ENCODE measurements at places on chromosomes 6 and 20.

- DNase-seq = no peak
Observed at GRCh38 chr20:37759052-37759553, 65.3 kb downstream of the CTNNBL1 start.

- no peak for DNase-seq
Observed at GRCh38 chr20:17601957-17602356, 32.1 kb downstream of the DSTN start.

DNA sequence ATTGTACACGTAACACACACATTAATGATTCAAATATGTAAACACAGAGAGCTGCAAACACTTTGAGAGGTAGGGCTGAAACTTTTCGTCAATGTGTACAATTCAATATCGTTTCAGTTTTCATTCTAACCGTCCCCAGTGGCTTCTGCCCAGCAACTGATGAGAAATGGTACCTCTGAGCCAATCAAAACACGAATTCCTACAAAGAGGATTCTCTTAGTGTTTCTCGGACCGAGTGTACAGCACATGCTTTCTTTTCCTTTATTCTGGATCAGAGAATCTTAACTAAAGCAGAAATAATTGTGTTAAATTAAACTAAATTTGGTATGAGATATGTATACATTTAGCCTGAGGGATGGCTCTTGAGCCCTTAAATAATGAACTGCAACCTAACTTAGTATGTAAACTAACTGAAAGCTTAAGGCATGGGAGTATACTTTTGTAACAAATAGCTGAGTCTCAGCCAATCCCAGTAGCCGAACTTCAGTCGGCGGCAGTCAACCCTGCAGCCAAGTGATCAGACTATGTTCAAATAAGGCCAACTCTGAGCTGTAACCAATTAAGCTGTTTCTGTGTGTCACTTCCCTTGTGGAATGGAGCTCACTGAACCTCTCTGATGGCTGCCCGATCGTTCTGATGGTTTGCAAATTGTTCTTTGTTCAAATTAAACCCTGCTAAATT lies 16.1 kb downstream of the BTN2A1 start:
- DNase-seq = peak; percentile 93

DNA sequence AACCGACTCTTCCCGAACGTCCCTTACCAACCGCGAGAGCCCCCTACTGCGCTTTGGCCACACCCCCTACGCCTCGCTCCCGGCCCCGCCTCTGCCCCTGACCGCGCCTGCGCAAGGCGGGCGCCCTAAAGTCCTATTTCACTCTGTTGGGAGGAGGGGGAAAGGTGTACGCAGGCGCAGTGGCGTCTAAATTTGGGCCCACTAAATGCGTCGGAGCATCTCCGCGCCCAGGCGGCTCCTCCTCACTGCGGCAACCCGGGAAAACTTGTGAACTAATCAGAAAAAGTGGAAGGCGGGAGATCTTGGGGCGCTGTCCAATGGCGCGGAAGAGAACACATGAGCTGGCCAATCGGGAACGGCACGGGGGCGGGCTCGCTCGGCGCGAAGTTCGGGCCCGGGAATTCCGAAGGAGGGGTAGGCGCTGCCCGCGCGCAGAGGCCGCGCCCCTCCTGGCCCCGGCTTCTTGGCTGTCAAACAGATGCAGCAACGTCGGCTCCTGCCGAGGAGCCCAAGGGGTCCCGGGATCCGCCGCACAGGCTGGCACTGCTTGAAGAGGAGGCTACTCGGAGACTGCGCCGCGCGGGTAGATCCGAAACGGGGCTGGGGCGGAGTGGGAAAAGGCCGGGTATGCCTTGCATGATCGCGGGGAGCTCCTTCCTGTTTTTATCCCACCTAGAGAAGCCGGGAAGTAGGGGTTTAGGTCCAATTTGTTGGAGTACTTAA lies at the start of gene TCF19:
TCF19 (plus strand) TSS at position 450 of the 723 bp plus-strand sequence. CDS start 881 bp downstream, outside the sequence.
- peak; percentile 100 for DNase-seq

DNA sequence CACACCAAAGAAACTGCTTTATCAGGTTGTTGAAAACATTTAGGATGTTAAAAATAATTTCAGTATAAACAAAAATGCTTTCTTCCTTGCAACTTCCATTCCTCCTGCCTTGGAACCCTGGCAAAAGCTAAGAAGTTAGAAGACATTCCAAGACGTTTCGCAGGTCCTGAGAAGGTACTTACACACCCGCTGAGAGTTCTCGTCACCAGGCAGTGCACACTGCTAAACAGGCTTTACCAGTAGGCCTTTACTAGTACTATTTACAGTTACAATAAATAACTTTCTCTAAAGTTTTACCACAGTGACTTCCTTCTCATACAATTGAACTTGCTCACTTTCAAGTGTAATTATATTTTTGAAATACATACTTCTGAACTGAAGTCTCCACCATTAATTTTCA lies 81.4 kb upstream of the RPS6KA2 start:
- DNase-seq = no peak

DNA sequence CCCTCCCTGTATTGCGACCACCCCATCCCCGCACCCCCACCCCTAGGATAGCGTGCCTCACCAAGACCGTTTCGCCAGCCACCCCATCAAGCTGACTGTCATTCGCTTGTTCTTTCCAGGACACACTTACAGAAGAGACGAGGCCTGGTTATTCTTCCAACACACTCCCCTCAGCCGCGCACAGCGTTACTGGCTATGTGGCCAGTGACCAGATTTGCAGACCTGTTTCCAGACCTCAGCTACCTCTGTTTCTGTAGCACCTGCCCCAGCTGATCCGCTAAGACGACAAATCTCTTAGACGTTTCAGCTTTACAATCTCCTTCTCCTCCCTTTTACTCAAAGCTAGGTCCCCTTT lies 26.1 kb downstream of the HLA-F start:
- peak; percentile 13 for DNase-seq
